Nucleus accumbens (tissue), 56 donors: ENCODE measurements at places on chromosomes 7 and 10.
A peak's percentile ranks its signal among the peaks of the same experiment; 100 is the strongest.

GRCh38 chr7:155051355-155051754 lies 18.8 kb upstream of the HTR5A start:
- DNase-seq: no peak

DNA sequence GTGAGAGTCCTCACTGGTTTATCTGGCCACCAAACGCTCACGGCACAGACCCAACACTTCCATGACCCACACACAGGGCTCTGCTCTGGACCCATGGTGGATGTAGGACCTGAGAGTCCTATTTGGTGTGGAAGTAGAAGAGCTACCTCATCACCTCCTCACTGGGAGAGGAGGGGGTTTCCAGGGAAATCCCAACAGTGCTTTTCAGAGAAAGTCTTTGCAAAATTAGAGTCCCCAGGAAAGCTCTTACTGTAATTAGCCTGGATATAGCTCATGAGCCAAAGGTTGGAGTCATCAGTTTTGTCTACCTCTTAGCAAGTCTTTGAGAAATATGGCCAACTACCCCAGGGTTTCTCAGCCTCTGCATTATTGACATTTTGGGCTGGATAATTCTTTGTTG lies 34.7 kb upstream of the TARP start:
- DNase-seq: no peak

DNA sequence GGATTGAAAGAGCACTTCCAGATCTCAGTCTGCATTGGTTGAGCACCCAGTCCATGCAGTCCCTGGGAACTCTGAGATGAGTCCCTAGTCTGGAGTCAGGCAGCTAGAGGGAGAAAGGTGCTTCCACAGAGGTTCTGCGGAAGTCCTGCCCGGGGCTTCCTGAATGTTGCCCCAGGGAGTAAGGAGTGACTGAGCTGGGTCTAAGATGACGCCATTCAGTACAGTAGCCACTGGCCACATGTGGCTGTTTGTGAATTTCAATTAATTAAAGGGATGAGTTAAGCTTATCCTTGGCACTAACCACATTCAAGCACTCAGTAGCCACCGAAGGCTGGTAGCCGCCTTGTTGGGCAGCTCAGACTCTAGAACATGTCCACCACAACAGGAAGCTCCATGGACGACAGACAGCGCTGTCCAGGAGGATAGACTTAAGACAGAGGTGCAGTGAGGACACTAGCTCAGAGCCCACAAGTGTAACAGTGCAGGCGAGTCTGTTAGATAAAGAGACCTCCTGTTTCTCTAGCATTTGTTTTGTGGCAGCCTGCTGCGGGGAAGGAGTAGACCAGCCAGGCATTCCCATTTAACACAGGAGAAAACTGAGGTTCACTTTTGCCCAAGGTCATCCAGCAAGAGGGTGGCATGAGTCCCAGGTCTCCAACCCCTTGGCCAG lies 101.6 kb upstream of the PPIF start:
- DNase-seq: no peak

DNA sequence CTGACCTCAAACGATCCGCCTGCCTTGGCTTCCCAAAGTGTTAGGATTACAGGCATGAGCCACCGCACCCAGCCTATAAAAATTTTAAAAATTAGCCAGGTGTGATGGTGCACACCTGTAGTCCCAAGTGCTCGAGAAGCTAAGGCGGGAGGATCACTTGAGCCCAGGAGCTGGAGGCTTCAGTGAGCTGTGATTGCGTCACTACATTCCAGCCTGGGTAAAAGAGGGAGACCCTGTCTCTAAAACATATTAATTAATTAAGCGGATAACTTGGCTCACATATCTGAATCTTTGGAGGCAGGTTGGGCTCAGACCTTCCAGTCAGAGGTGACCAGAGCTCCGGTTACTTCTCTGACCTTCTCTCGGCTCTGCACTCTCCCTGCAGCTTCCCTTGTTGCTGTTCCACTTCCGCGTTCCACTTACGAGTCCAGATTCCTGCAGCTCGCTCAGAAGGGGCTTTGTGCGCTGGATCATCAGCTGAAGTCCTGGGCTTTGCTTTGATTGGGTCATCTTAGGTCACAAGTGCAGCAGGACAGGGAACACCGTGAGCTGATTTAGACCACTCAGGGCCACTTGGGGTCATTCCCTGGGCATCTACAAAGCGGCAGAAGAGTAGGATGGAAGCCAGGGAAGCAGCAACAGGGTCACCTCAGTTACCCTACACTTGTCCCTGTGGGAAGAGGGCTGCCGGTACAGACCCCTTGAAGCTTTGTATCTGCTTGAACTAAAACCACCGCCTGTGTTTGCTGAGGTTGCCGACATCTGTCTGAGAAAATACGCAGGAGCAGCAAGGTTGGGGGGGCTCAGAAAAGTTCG lies 2.0 kb upstream of the ARPC1B start:
- no peak for DNase-seq

DNA sequence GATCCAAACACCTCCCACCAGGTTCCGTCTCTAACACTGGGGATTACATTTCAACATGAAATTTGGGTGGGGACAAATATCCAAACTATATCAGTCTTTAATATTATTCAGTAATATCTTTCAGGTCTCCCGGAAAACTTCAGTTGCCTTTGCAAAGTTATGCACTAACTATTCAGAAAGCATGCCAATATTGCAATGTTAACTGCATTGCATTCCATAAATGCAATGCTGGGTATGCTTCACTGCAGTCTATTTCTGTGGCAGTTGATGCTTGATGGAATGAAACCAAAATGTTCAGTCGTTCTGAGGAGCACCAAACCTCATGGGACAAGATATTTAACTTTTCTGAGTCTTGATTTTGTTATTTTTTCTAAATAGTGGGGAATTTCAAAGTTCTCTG lies 147.5 kb downstream of the SLC16A9 start:
- DNase-seq: no peak

GRCh38 chr7:36794689-36795088 lies 70.4 kb upstream of the AOAH start:
- no peak for DNase-seq

DNA sequence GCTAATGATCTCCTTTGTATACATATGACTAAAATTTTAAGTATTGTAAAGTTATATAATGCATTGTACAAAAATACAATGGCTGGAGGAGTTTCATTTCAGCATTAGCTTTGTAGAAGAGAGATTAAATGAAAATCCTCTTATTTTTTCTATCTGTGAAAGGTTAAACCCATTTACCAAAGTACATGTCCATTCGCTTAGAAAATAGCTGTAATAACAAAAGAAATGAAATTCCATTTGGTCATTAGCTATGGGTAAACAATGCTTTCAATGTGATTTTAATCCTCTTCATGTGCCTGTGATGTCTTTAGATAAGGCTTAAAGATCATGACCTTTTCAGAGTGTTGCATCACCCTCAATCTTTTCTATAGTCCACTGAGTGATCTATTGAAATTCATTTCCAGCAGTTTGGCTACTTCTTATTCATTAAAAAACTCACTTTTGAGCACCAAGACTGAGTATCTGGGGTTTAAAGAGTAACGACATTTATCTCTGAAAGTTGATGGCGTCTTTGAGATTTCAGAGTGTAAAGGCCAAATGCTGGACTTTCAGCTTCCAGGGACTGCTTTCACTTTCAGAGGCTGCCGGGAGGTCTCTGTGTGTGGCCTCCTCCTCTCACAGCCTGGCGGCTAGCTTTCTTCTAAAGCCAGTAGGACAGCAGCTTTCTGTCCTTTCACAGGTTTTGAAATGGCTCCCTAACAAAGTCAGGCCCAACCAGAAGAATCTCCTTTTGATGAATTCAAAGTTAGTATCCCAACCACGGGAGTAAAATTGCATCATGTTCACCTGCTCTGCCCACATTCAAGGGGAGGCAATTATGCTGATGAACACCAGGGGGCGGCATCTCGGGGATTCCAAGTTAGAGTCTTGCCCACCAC lies 701.4 kb upstream of the COBL start:
- DNase-seq: no peak

DNA sequence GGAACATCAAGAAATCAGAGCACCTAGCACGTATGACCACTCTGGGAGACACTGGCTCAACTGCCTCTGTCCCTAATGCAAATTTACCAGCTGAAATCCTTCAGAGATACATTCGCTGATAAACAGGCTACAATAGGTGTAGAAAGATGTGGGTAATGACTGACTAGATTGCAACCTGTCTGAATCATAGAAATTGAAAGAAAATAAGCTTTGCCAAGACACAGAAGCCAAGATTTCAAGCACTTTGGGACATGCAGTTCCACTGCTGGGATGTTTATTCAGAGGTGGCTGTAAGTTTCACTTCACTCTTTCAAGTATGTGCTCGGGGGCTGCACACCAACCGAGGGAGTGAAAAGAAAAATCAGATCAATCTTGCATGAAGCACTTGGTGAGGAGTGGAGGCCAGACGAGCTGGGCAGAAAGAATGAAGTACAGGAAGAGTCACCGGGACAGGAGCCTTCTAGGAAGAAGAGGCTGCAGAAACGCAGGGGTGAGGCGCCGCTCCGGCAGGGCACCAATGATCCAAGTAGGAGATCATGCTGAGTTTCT lies 276.7 kb downstream of the PARD3 start:
- no peak for DNase-seq

GRCh38 chr7:118836933-118837332 lies 612.4 kb downstream of the ANKRD7 start:
- no peak for DNase-seq

DNA sequence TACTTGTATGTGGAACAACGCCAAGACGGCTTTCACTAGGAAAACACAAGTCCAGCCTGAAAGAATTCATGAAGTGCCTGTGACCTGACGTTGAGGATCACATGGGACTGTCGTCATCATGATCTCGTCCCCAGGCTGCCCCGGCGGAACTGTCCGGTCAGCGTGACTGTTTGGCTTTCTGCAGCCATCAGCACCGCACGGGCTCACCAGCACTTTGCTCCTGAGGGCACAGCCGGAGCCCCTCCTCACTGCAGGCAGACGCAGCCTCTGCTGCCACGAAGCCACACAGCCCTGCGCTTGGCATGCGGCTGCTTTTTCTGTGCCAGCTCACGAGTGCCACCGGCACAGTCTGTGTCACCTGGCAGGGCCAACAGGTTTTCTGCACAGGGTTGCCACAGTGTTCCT lies 9.4 kb upstream of the GET4 start:
- no peak for DNase-seq

DNA sequence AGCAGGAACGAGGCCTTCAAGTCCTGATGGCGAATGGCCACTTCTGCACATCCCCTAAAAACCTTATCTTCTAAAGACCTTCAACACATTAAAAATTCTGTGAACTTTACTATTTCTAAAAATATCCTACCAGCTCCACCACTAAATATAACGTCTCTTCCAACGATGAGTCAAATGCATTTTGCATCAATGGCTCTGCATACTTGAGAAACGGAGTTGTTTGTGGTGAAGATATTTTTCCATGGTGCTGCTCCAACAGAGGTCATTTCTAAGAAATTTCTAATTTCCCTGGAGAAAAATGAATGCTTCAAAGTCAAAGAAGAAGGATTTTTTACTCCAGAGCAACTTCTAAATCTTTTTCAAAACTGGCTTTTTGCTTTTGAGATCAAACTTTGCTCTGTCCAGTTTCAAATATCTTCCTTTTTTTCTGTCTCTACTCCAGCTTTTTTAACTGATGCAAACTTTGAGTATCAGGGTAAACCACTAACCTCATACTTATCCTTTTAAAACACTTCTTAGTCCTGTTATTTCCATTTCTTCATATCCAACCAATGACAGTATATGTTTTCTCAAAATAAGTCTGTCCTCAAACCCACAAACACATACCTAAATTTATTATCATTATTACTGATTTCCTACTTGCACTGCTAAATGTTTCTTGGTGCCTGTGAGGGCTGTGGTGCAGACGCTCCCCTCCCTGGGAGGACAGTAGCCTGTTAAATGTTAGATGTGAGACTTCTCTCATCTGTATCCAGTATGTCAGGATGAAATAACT lies 258.1 kb downstream of the KLF6 start:
- DNase-seq: no peak

DNA sequence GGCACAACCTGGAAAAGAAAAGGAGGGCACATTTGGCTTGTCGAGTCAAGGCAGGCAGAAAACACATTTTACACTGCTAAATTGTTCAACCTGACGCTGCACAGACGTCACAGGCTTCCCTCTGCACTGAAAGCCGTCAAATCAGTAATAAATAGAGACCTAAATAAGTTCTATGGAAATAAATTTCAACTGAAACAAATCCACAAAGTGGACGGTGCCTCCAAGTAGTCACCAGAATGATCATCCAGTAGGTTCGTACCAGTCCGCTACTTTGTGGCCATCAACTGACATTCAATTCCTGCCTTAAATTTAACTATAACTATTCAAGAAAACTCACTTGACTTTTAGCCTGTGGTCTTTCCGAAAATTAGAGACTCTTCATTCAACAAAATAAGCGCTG lies 49.0 kb downstream of the NPVF start:
- DNase-seq: no peak

- peak; percentile 32 for DNase-seq
Observed at GRCh38 chr7:1447551-1448244, 11.6 kb downstream of the MICALL2 start.

- no peak for DNase-seq
Observed at GRCh38 chr7:94054130-94054529, 50.0 kb upstream of the BET1 start.

GRCh38 chr7:100430493-100431285 lies 1.1 kb downstream of the MEPCE start:
- no peak for DNase-seq

GRCh38 chr10:16947069-16947468 lies 129.8 kb upstream of the RSU1 start:
- DNase-seq: no peak
